ENCODE measurements at places on chromosomes 5 and 9.

- DNase-seq = no peak
Observed at GRCh38 chr5:9363026-9363425, 182.8 kb downstream of the SEMA5A start.

- no peak for DNase-seq
Observed at GRCh38 chr9:77903666-77904285, 127.8 kb downstream of the GNAQ start.

GRCh38 chr5:101637599-101637998 is 658.5 kb downstream of the SLCO4C1 start:
- no peak for DNase-seq

GRCh38 chr5:173770637-173771036 is 117.5 kb upstream of the CPEB4 start:
- DNase-seq = no peak

DNA sequence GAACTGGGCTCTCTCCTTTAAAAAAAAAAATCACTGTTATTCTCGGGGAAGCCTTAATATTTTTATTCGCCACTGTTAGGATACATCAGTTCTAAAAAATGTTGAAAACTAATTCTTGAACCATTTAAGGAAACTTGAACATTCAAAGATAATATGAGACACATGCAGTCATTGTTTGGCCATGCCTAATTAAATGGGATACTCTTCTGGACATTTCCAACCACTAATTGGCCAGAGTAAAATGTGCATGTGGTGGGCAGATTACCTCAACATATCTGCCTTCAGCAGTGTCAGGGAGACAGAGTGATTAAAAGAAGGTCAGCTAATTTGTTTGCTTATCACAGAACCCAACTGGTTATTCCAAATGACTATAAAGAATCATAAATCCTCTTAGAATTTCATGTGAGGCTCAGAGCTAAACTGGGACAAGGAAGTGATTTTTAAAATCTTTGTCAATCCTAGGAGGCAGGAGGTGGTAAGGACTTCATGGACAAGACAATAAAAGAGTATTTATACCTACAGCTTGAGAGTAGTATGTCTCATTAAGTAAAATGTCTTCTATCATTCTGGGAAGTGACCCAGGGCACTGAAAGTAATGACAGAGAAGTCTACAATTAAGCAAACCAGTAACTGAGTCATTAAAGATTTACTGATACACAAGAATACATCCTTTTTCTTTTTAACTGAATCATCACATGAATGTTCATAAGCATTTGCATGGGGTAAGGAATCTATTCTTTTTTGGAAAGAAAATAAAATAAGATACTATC is 242.9 kb upstream of the TRPM3 start:
- DNase-seq = no peak

GRCh38 chr9:87665505-87665904 is 60.4 kb upstream of the CTSL start:
- DNase-seq = no peak

DNA sequence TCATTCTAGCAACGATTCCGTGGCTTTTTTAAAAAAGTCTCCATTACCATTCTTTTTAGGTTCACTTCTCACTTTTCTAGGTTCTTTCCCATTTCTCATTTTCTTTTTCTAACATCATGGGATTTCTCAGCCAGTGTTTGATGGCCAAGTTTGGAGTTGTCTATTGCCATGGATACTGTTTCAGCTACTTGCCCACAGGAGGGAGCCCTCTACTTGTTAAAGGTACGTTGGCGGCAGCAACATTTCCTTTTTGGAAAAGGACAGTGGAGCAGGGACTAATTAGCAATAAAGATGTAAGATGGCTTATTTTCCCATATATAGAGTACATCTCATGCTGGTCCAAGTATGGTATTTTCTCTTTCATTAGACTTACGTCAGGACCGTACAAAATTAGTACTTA is 2257.5 kb upstream of the C9orf72 start:
- DNase-seq = no peak

DNA sequence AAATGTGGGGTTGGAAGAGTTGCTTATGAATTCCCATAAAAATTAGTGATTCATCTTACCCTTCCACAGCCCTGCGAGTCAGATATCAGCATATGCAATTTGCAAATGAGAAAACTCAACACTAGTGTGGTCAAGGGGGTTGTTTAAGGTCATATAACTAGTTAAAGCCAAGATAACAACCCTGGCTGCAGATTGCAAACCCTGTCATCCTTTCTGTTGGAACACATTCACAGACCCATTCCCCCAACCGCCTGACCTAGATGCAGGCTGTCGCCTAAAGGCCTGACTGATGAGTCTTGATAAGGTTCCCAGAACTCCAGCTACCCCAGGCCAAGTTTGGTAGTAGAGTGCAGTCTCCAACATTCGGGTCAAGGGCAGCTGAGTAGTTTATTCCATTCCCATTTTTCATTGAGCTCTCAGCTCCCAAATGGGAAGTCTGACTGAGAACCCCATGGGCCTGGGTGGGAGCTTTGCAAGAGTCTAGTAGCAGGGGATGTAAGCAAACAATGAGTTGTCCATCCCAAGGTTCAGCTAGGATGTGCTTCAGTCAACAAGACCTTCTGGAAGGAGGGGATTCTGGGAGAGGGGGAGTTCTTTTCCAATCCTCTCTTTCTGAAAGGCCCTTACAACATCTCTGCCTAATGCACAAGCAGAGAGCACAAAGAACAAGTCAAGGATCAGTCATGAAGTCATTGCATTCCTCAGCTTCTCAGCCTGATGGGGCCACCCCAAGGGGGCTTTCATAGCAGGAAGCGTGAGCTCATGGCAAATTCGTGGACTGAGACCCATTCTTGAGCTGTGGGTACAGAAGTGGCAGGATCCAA is 40.3 kb downstream of the ADAM19 start:
- DNase-seq = no peak

- no peak for DNase-seq
Observed at GRCh38 chr9:103225702-103226646, 230.8 kb downstream of the CYLC2 start.

- DNase-seq = no peak
Observed at GRCh38 chr9:126638571-126639132, 24.9 kb downstream of the LMX1B start.

- DNase-seq = no peak
Observed at GRCh38 chr5:58149746-58150145, 310.1 kb downstream of the PLK2 start.

- DNase-seq = no peak
Observed at GRCh38 chr5:143557061-143557818, 153.8 kb upstream of the NR3C1 start.

DNA sequence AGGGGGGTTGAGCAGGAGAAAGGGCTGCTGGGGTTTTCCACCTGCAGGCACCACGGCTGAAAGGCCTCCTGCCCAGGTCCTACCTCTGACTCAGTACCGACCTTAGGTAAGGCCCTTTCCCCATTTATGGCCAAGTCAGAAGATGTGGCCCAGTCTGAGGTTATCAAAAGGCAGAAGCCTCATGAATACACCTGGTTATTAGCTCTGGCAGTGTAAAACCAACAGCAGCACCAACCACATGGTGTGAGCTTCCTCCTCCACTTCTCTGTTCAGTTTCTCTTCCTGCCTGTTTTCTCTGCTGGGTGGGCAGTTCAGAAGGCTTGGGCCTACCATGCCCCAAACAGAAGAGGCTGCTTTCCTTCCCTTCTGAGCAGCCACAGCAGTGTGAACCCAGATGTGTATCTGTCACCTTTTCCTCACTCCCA is 86.9 kb downstream of the UGCG start:
- DNase-seq = no peak

DNA sequence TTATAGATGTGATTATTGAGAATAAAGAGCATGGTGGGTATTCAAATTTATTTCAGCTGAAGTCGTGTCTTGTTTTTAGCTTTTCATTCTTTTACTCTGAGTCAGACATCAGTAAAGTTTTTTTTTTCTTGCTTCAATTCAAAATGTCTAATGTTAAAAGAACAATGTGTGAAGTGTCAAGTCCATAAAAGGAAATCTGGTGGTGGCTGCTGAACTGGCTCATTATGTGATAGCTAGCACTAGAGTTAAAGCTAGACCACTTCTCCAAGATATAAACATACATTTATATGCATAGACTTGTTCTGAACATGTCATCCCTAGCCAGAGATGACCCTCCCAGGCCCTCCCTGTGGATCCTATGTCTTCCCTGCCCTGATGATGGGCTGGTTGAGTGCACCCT is 338.3 kb downstream of the RAB3C start:
- DNase-seq = no peak

DNA sequence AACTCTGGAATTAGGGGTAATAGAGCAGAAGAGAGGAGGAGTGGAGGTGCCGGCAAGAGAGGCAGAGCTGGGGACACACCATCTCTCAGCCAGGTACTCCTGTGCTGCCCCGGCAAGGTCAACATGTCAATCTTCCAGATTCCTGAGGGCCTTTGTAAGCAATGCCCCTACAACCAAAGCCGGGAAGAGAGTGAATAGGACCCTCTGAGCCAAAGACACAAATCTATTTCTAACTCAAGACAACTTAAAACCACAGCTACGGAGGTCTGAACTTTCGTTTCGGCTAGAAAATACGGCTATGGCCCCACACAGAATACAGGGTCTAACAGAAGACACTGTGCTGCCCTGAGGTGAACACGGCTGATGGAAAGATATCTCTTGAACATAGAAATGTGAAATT is 66.6 kb downstream of the SERINC5 start:
- no peak for DNase-seq

- no peak for DNase-seq
Observed at GRCh38 chr5:58087123-58087522, 372.8 kb downstream of the PLK2 start.

DNA sequence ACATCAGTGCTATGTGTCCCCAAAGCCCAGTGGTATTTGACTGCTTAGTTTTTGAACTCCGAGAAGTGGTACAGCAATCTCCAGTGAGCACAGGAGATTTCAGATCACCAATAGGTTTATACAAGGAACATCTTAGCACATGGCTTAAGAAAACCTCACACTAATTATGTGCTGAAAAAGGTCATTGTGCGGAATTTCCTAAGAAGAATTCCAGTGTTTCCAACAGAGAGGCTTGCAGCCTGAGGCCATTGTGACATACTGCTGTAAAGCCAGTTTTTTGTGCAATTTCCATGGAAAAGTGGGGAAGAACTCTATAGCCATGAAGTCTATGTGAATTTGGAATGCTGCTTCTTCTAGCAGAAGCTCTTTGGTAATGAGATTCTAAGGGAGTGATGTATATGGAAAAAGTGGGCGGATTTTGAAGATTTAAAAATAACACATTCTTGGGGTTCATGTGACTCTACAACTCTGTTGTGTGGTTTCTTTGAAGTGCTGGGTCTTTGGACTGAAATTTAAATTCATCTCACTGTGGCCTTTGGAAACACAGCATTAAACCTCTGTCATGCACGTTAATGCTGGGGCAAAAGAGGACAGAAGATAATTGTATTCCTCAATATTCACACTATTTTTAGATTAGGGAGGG is 110.5 kb upstream of the CD180 start:
- DNase-seq = no peak

GRCh38 chr9:86575137-86575536 is 220.9 kb upstream of the TUT7 start:
- DNase-seq = no peak

GRCh38 chr5:79929095-79929494 is 62.0 kb downstream of the MTX3 start:
- no peak for DNase-seq

GRCh38 chr5:168234133-168234532 is 57.3 kb upstream of the WWC1 start:
- no peak for DNase-seq

DNA sequence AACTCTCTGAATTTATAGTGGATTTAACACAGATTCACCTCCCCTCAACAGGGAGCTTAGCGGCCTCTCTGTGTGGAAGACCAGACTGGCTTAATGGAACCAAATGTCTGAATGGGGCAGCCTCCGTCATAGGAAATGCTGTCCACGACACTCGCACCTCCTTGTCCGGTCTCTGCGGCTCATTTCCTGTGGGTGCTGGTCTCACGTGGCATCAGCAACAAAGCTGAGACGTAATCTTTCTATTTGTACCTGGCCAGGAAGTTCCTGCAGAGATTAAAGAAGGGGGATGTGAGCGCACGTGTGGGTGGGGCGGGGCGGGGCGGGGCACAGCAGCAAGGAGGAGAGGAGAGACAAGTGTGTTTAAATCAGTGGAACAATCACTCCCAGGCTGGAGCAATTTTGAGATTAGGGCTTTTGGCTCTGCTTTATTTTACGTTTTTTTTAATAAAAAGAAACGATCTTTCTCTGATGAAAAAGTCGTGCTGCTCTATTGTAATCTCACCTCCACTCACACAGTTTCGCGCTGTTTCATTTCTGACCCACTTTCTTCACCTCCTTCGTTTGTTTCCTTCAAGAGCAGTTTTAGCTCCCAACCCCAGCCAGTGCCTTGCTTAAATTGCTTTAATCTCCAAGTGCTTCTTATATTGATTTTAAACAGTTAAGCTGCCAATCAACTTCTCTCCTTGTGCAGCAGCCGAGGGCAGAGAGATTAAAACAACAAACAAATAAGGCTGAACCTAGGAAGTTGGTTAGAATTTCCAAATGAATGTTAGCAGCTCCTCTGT is 132.2 kb upstream of the ASTN2 start:
- DNase-seq = no peak

DNA sequence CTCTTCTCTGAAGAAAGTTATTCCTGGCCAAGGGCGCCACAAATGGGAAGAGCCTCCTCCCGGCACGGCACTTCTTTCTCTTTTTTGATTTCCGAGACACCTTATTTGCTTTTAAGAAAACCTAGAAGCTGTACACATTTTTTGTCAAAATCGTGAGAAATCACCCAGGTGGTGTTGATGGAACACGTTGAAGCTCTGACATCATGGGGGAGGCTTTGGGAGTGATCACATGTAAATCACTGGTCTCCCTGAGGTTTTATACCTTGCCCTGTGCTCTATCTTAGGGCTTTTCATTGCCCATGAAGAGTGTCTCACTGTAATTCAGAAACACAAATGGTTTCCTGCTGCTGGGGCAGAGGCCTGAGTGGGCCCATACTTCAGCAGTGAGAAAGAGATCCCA is 27.4 kb downstream of the SLC36A1 start:
- no peak for DNase-seq

- DNase-seq = no peak
Observed at GRCh38 chr9:121738411-121738810, 87.0 kb downstream of the DAB2IP start.

GRCh38 chr9:137465000-137465719 is 6.0 kb upstream of the NSMF start:
- DNase-seq = no peak

- no peak for DNase-seq
Observed at GRCh38 chr9:114117996-114118830, 19.1 kb upstream of the KIF12 start.

All from stimulated activated CD8-positive, alpha-beta memory T cell treated with anti-CD3 and anti-CD28 coated beads, Interleukin-7, amount 100 ng/mL, for 24 hours (primary cell).